ENCODE measurements at places on chromosomes 7 and 10. TPM values are rescaled to one million over a fixed set of nuclear protein-coding genes. Genes with fewer than 3 reads are reported as not detected.

GRCh38 chr10:24966962-24967481 is 14.6 kb upstream of the PRTFDC1 start:
- H3K4me1 ChIP-seq = no peaks in the 10 kb centered on the region
- no peaks in the 10 kb centered on the region for H3K27me3 ChIP-seq
- H3K27ac ChIP-seq = no peak overlapping the region
- DNase-seq = no peak

DNA sequence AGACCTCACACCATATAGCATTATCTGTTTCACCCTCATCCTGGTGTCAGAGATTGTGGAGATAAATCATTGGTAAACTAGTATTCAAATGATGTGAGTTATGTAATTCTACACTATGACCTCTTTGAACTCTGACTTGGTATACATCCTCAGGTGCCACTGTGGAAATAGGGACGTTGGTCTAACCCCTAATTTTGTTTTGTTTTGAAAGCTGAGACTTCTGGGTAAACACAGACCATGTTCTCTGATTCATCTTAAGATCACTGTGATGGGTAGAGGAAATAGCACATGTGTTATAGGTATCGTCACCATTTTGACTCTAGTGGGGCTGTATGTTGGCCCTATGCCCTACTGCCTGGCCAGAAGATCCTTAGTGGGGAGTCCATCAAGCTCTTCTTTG is 241.6 kb downstream of the CCDC7 start:
- H3K27ac ChIP-seq = no peak overlapping the region
- no peaks in the 10 kb centered on the region for H3K4me1 ChIP-seq
- no peaks in the 10 kb centered on the region for H3K36me3 ChIP-seq
- H3K27me3 ChIP-seq = no peaks in the 10 kb centered on the region
- no peak for DNase-seq

The ACTR3C gene
- total RNA-seq = 26.7 TPM

The GRM3 gene
- total RNA-seq = not detected

- H3K4me1 ChIP-seq = peaks cover 16% of the 10 kb centered on the region
- H3K27me3 ChIP-seq = no peaks in the 10 kb centered on the region
- no peak overlapping the region for H3K4me3 ChIP-seq
- DNase-seq = peak; percentile 53
- H3K36me3 ChIP-seq = no peaks in the 10 kb centered on the region
Observed at GRCh38 chr7:112112822-112113255, 93.4 kb downstream of the DOCK4 start.

The SPDYE9 gene
- not detected for total RNA-seq

The EPDR1 gene
- 107 TPM for total RNA-seq

- peak overlapping the region; percentile 43 for H3K27ac ChIP-seq
- no peaks in the 10 kb centered on the region for H3K27me3 ChIP-seq
- H3K36me3 ChIP-seq = no peaks in the 10 kb centered on the region
- peak; percentile 55 for DNase-seq
- no peak overlapping the region for H3K4me3 ChIP-seq
Observed at GRCh38 chr7:111012799-111013675, 77.9 kb upstream of the LRRN3 start.

DNA sequence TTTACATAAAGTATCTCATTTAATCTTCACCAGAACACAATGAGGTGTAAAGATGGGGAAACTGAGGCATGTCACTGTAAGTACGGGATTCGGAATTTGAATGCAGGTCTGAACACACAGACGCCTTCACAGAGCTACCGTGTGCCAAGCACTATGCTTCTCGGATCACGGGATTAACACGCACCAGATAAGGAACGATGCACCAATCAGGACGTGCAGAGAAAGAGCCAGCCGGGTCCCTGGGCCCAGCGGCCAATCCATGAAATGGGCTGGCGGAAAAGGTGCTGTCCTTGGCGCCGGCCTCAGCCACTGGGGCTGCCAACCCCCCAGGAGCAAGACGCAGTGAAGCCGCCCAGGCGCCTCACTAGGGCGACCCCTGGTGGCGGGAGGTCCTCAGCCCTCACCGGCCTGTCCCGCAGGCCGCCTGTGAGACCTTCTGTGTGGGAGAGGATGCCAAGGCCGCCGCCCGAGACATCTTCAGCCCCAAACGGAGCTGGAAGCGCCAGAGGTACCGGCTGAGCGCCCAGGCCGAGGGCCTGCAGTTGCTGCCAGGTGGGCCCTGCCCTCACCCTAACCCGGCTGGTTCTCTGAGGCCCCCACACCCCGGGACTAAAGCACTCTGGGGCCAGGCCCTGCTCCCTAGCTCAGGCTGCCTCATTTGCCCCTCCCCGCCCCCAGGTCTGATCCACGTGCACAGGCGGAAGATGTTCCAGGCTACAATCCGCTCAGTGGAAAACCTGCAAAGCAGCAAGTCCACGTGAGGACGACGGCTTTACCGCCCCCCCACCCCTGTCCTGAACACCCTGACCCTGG is 15.6 kb downstream of the ATG9B start:
- H3K36me3 ChIP-seq = peaks cover 7% of the 10 kb centered on the region
- DNase-seq = peak; percentile 91

- DNase-seq = no peak
- H3K4me3 ChIP-seq = no peak overlapping the region
- no peak overlapping the region for H3K27ac ChIP-seq
- H3K4me1 ChIP-seq = peaks cover 14% of the 10 kb centered on the region
- H3K36me3 ChIP-seq = no peaks in the 10 kb centered on the region
- no peaks in the 10 kb centered on the region for H3K27me3 ChIP-seq
Observed at GRCh38 chr7:44121761-44122420, 1.5 kb downstream of the POLD2 start.

DNA sequence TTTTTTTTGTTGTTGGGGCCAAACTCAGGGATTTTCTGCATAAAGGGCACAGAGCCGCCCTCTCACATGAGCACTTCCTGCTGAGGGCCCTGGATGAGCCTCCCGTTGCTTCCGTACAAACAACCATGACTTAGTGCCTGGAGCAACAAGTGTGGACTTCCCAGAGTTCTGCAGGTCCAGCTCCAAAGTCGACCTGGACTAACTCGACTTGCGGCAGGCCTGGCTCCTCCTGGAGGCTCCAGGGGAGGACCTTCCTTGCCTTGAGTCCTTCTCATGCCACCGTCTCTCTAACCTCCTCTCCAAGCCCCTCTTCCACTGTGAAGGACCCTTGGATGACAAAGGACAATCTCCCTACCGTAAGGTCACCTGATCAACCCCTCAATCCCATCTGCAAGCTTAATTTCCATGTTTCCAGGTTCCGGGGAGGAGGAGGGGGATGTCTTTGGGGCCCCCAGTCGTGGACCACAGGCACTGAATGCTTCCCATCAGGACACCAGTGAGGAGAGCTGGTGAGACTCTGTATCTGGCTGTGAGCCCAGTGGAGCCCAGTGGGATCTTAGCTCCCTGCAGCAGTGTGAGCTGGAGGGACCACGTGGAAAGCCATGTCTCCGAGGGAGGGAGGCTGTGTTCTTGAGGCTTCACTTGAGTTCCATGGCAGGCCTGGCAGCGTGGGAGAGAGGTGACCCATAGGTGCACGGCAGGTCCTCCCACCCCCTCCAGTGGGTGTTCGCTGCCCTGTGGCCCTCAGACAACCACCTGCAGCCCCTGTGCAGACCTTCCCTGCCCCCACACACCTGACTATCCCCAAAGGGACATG is 199.5 kb upstream of the PPP2R2D start:
- no peak overlapping the region for H3K4me3 ChIP-seq
- H3K27ac ChIP-seq = no peak overlapping the region
- H3K4me1 ChIP-seq = no peaks in the 10 kb centered on the region
- no peaks in the 10 kb centered on the region for H3K36me3 ChIP-seq
- DNase-seq = no peak
- no peaks in the 10 kb centered on the region for H3K27me3 ChIP-seq

DNA sequence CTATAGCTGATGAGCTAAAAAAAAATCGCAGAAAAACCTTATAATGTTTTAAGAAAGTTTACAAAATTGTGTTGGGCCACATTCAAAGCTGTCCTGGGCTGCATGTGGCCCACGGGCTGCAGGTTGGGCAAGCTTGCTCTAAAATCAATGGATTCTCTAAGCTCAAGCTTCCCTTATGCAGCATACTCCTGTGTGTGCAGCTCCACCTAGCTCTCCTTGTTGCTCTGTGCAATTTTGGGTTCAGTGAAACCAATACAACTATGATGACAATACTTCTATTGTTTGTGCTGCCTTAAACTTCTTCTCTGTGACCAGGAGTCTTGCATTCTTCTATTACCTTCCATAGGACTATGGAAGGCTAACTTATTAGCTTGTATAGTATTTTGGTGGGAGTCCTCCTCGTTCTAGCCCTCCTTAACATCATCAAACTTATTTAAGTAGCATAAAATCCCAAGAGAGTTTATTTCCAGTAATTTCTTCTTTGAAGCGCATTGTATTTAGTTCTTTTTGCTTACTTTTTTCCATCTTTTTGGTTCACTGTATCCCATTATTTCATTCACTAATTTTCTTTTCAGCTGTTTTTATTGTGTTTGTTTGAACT is 170.9 kb upstream of the SMIM30 start:
- H3K4me3 ChIP-seq = no peak overlapping the region
- no peaks in the 10 kb centered on the region for H3K4me1 ChIP-seq

The ANKRD7 gene
- not detected for total RNA-seq

- H3K4me1 ChIP-seq = peaks cover 58% of the 10 kb centered on the region
- no peak for DNase-seq
- H3K27ac ChIP-seq = no peak overlapping the region
- H3K36me3 ChIP-seq = no peaks in the 10 kb centered on the region
- H3K27me3 ChIP-seq = peaks cover 79% of the 10 kb centered on the region
Observed at GRCh38 chr7:23472556-23472955, 2.3 kb upstream of the IGF2BP3 start.

DNA sequence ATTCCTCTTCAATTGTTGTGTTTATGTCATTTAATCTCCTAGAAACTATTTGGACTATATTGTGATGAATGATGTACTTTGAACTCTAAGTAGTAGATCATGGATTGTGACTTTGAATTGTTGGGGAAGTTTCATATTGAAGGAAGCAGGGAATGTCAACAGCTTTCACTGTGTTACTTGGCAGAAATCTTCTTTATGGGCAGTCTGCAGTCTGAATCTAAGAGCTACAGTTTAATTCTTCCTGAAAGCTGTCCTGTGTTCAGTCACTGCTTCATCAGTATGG is 91.6 kb downstream of the PPP1R9A start:
- DNase-seq = no peak
- H3K36me3 ChIP-seq = no peaks in the 10 kb centered on the region
- H3K27ac ChIP-seq = no peak overlapping the region
- H3K4me1 ChIP-seq = peaks cover 7% of the 10 kb centered on the region
- H3K4me3 ChIP-seq = no peak overlapping the region

DNA sequence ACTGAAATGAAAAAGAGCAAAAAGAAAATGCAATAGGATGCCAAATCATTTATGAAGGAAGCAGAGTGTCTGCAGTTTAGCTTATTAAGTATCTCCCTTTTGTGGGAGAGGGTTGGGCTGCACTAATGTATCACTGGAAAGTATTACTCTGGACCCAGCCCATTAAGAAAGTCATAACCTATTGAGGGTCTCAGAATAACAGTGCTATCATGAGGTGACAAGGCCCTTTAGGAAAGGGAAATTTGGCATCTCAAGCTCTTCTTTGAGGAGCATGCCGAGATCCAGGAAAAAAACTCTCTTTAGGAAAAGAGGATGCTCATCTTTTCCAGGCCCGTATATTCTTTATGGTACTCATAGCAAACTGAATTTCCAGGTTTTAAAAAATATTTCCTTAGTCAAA is 114.6 kb downstream of the PRKG1 start:
- H3K4me1 ChIP-seq = no peaks in the 10 kb centered on the region
- no peaks in the 10 kb centered on the region for H3K36me3 ChIP-seq
- DNase-seq = no peak
- H3K27ac ChIP-seq = no peak overlapping the region

DNA sequence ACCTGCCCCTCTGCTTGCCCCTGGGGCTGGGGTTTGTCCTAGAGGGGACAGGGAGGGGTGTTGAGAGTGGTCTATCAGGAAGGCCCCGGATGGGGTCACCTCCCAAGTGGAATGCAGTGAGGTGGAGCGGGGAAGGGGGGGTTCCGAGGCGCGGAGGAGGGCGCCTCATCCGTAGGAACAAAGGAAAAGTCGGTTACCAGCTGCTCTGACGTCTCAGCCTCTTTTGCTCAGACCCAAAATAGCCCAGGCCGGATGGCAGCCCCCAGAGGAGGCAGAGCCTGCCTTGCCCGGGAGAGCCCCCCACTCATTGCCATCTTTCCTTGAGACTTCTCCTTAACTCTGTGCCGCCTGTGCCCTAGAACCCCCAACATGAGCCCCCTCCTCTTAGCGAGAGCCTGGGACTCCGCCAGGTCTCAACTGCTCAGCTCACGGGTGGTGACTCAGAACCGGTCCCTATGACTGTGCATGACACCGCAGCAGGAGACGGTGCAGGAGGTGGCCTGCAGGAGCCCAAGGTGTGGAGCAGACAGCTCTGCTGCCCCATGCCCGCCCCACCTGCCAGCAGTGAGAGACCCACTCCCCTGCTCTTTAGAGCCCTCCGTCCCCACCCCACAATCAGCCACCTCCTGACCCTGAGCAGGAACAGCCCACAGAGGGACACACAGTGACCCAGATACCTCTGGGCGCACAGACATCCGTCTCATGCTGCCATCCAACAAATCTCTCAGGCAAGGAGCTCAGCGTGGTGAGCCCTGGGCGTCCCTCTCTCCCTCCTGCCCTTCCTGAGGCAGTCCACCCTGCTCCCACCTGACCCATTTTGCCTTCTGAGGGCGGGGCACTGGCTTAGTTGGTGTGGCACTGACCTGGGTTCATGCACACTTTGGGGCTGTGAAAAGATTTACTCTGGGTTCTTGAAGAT is 13.1 kb downstream of the STX1A start:
- H3K4me3 ChIP-seq = no peak overlapping the region
- no peak overlapping the region for H3K27ac ChIP-seq
- no peak for DNase-seq
- no peaks in the 10 kb centered on the region for H3K27me3 ChIP-seq
- H3K36me3 ChIP-seq = no peaks in the 10 kb centered on the region

- no peaks in the 10 kb centered on the region for H3K36me3 ChIP-seq
- DNase-seq = no peak
- H3K4me1 ChIP-seq = peaks cover 42% of the 10 kb centered on the region
- no peak overlapping the region for H3K4me3 ChIP-seq
Observed at GRCh38 chr10:3802526-3803265, 17.7 kb upstream of the KLF6 start.

DNA sequence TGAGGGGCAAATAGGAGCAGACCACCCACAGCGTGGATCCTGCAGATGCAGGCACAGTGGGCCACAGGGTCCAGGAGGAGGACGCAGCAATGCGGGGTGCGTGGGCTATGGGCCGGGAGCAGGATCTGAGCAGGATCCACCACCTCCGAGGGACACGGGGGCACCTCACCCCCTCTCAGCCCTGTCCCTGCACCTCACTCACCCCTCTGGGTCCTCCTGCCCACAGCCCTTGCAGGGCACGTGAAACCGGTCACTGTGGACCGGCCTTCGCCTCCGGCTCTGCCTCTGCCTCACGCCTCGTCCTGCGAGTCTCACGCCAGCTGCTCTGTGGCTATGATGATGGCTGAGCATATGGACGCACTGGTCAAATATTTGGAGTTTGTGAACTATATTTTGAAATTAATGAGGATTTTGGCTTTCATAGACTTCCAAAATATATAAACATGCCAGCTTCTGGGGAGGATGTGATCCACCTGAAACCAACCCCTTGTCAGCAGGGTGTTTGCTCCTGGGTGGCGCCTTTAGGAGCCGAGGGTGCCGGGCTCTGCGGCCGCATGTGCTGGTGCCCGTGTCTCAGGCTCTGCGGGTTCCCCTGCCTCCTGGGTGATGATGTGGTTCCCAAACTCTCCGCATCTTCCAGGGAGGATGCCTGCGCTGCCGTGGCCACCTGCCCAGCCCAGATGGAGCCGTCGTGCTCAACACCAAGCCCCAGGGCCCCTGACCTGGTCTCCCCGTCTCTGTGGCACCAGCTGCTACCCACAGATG is 11.3 kb upstream of the ADGRA1 start:
- no peaks in the 10 kb centered on the region for H3K27me3 ChIP-seq
- DNase-seq = peak; percentile 67
- H3K4me1 ChIP-seq = no peaks in the 10 kb centered on the region
- no peak overlapping the region for H3K4me3 ChIP-seq
- no peaks in the 10 kb centered on the region for H3K36me3 ChIP-seq

Measured in upper lobe of left lung (tissue), 6 donors.